ENCODE measurements at places on chromosomes 2 and 18.

- DNase-seq: no peak
These were observed 310.4 kb downstream of the LRRTM1 start for GRCh38 chr2:79994161-79994560.

- no peak for DNase-seq
These were observed 27.6 kb upstream of the STAT1 start for GRCh38 chr2:191041418-191042161.

- DNase-seq: no peak
These were observed 558.3 kb upstream of the GCFC2 start for GRCh38 chr2:76268902-76269620.

DNA sequence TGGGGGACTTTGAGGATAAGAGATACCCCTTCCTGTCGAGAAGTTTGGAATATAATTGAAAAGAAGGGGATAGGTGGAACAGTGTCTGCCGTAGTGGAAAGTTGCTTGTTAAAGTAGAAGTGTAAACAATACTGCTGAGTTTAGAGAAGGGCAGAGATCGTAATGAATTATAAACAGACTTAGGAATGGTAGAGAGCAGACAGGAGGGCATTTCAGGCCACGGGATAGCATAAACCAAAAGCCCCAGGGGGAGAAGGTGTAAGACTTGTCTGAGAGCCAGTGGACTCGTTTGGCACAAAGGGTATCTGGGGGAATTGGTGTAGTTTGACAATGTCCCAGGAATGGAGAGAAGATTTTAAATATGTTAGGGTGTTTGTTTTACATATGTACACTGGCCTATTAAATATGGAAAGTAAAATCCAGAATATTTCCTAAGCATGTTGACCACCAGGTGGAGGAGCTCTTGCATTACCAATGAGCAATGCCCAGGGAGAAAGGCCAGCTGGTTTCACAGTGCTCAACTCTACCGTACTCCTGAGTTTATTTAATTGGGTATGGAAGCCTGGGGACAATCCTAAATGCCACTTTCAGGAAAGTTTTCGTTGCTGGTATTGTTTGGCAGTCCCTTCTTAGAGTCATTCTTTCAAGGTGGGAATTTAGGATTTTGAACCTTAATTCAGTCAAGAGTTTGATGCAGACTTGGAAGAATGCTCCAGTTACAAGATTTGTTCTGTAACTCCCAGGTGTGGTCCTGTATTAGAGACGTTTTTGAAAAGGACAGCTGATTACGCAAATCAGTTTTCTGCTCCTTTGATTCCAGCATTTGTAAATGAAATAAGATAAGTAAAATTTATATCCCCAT is 7.5 kb downstream of the COPS8 start:
- DNase-seq: peak; percentile 13

- DNase-seq: peak; percentile 86
These were observed 292.1 kb upstream of the FBXO11 start for GRCh38 chr2:48198371-48198770.

DNA sequence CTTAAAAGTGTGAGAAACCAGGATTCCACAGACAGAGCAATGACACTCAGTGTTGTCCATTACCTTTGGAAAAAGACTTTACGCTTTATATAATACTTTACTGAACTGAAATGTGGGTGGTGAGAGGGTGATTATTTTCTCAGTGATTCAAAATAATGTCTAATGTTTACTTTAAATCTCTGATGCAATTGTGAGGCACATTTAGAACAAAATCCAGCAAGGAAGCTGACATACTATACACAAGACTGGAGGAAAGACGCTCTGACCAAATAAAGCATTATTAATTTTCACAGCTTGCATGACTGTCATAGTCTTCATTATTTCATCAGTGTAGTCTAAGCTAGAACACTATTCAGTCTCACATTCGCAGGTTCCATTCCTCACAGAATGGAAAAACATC is 34.1 kb upstream of the STAT1 start:
- no peak for DNase-seq

- no peak for DNase-seq
These were observed 90.7 kb upstream of the GCFC2 start for GRCh38 chr2:75801234-75801982.

- no peak for DNase-seq
These were observed 25.2 kb downstream of the B3GNT2 start for GRCh38 chr2:62221141-62221540.
